Stimulated activated CD8-positive, alpha-beta memory T cell treated with anti-CD3 and anti-CD28 coated beads, Interleukin-7, amount 100 ng/mL, for 1 hour (primary cell): ENCODE measurements at places on chromosomes 13 and 19.

DNA sequence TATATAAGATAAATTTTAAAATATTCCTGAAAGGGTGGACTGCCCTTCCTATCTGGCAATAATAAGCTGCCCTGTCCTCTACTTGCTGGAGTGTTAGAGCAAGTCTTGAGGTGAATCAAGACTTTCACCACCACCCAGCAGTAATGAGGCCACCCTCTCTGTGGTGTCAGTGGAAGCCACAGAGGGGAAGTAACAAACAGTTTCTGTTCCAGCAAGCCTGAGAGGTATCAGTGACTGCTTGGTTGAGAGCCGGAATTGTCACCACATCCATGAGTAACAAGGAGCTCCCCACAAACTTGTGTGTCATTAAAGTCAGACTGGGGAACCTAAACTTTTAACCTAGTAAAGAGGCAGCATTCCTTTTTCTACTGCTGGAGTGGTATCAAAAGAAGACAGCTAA, 532.7 kb upstream of the SPRY2 start:
- peak; percentile 3 for DNase-seq

- no peak for DNase-seq
Measured at GRCh38 chr19:51320280-51320657, 8.8 kb downstream of the IGLON5 start.

DNA sequence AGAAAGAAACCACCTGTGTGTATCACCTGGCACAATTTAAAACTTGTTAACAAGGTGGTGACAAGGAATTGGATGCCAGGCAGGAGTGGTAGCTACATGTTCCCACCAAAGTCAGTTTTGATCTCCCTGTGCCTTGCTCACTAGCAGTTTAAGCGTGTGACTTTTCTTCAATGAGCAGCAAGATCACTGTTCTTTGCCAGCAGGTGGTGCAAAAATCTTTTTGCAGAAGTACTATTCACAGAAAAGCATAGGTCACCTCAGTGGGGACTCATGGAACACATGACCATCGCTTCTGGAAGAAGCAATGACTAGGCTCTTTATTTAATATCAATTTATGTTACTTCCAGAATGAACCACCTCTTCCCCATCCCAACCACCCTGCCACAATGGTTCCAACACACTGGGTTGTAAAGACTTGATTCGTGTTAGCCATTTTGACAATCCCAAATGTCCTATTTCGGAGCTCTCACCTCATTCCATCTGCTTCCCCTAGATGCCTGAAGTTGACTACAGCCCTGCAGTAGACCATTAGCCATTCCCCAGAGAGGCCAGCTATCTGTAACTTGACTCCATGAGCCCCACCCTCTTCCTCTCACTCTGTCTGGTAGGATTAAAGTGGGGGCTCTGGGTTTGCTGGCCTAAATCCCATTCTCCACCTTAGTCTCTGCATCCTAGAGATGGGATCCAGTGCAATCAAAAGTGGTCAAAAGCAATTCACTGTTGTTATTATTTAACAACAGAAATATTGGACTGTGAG, 59.1 kb upstream of the TNFRSF19 start:
- no peak for DNase-seq

GRCh38 chr19:30249911-30250310, 122.3 kb upstream of the ZNF536 start:
- DNase-seq: no peak

DNA sequence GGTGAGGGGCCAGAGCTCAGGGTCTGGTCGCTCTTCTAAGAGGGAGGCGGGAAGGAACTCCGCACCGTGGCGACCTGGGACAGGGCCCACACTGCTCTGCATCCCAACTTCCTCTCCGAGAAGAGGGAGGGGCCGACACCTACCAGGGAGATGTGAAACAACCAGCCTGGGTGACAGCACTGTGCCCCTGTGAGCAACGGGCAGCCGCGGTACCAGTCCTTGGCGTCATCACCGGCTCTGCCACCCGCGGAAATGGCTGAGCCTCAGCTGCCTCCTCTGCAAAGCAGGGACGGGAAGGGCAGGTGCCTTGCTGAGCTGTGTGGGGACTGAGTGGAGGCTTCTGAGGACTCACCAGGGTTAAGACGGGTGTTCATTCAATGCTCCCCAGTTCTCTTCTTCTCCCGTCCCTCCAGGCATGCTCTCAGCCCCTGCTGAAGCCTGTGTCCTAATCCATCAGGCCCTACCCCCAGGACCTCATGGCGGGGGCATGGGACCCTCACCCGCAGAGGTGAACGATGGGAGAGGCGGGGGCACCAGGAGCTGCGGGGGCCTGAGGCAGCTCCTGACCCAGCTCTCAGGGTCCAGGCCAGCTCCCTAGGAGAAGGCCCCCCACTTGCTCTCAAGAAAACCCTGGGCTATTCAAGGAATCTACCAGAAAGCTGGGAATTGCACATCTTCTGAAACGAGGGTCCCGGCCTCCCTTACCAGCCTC, 9.3 kb downstream of the ZNF787 start:
- DNase-seq: peak; percentile 8

DNA sequence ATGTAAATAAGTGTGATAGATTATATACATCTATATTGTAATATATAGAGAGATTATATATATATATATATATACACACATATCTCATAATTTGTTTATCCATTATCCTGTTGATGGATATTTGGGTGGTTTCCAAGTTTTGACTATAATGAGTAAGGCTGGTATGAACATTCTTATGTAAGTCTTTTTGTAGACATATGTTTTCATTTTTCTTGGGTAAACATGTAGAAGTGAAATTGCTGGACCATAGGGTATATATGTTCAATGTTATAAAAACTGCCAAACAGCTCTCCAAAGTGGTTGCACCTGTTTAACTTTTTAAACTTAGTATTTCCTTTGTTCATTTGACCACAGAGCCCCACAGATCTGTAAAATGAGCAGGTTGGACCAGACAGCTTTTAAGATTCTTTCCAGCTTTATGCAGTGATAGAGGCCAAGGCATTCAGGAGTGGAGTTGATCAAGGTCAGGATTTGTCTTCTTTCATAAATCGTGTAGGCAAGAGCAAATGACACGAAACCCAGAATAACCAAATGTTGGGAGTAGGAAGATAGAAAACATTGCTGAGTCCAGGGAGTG, 21.7 kb upstream of the KATNAL1 start:
- no peak for DNase-seq

- DNase-seq: no peak
Measured at GRCh38 chr19:17966550-17967256, at the start of gene KCNN1. Gene KCNN1 (plus strand): TSS chr19:17967107. CDS start chr19:17973889, 6,782 bp downstream.

GRCh38 chr13:114005206-114005724, 31.4 kb upstream of the C13orf46 start:
- DNase-seq: no peak

DNA sequence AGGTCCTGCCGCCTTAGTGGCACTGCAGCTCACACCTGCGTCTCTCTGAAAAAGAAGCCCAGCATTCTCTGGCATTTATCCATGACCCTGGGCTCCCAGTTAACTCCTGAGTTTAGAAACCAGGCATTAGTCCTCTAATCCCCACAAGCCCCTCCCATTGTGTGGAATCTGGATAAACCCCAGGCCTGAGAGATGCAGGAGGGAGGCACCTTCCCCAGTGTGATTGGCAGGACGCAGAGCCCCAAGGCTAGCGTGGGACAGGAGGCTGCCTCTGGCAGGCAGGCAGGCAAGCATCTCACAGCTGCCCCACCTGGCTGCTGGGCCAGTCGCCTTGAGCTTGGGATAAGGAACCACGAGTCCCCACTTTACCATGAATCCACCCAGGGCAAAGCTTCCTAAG, 11.0 kb upstream of the SERPINE3 start:
- no peak for DNase-seq

DNA sequence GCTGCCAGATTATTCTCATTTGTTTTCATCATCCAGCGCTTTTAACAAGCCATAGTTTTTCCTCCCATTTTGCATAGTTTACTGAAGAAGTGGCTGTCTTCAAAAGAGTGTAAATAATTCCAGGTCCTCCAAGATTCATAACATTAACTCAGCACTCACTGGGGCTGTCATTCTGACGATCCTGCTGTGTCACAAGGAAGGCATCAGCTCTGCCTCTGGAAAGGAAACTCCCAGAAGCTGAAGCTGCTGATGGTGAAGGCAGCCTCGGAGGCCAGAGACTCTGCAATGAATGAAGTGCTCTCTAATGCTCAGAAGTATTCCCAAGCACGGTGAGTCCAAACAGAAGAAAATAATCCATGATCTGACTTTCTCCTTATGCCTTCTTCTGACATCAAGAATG, 60.0 kb downstream of the FLT1 start:
- DNase-seq: no peak
